Stimulated activated CD4-positive, alpha-beta T cell treated with anti-CD3 and anti-CD28 coated beads, Interleukin-4, amount 100 ng/mL, for 24 hours (primary cell): ENCODE measurements at places on chromosomes 6 and 20.

DNA sequence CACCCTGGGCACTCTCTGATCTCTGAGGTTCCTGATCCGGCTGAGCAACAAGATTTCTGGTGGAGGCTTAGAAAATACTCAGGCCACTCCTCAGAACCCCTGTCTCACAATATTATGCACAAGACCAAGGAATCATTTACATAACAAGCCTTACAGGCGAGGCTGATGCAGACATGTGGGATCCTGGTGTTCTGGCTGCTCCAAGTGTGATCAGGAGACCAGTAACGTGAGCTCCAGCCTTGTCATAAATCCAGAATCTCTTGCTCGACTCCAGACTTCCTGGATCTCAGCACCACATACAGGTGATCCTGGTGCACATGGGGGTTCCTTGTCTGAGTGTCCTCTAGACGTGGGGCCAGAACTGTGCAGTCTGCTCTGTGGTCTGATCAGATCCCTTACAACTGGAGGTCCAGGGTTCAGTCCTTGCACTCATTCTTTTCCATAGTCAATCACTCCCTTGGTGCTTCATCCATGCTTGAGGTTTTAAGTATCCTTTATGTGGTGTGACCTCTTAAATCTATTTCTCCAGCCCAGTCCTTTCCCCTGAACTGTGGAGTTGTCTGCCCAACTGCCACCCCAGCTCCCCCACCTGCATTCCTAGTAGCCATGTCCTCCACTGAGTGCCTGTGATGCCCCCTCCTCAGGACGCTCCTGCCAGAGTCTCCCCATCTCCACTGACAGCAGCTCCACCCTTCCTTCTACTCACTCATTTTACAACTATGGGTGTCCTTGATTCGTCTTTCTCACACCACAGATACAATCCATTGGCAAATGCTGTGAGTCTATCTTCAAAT lies 5.1 kb downstream of the HLA-C start:
- no peak for DNase-seq

DNA sequence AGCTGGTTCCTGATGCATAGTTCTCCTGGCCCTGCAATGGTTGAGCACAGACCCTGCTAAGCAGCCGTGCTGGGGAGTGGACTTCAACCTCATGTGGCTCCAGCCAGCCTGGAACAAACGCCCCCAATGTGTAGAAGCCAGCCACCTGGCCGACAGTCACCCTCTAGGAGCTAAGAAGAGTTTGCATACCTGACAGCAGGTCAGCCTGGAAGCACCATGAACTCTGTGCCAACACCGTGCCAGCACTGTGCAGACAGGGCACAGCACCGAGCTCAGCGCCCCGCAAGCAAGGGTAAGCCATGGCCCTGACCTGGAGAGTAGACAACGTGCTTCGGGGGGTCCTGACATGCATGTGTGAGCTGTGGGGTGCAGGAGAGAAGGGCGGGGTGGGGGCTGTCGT lies 356.3 kb downstream of the ZFAND3 start:
- DNase-seq, result no peak

DNA sequence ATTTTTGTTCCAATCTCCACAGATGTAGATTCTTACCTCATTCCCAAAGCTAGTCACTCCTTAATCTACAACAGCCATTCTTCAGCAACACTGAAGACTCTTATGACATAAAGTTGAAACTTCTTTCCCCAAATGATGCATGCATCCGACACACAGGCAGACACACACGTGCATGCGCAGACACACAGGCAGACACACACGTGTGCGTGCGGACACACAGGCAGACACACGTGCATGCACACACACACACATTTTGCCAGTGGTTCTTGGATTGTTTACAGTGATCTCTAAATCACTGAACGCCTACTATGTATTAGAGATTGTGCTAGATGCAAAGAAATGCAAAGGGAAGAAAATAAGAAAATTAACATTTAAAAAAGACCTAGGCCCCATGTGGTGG lies 9.0 kb upstream of the TRPC4AP start:
- DNase-seq, result no peak

GRCh38 chr6:135796643-135797305 lies 54.7 kb upstream of the PDE7B start:
- DNase-seq, result no peak

DNA sequence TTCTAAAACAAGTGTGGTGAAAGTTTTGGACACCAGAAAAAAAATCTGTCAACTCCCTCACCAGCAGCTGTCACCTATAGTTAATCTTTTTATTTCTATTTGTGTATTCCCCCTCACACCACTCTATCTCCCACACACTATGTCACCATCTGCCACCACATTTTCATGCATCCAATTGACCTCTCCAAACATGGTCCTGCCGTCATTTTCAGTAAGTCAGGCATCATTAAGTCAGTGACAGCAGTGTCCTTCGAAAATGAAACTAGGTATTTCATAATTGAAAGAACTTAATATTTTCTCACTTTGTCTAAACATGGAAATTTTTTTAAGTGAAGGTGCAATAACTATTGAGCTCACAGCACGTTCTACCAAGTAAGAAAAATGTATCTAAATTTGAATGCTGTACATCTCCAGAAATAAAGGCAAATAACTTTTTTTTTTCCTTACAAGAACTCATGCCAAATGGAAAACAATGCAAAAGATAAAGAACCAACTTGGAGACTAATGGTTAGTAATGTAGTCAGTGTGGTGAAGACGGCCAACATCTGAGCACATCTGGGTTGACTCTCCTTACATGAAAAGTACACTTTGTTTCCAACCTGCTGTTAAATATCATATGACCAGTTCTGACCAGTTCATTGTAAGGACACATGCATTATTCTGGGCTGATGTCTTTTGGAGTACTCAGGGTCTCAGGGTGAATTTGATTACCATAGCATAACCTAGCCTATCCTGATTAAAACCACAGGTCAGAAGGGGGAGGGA lies 623.3 kb upstream of the MANEA start:
- no peak for DNase-seq

DNA sequence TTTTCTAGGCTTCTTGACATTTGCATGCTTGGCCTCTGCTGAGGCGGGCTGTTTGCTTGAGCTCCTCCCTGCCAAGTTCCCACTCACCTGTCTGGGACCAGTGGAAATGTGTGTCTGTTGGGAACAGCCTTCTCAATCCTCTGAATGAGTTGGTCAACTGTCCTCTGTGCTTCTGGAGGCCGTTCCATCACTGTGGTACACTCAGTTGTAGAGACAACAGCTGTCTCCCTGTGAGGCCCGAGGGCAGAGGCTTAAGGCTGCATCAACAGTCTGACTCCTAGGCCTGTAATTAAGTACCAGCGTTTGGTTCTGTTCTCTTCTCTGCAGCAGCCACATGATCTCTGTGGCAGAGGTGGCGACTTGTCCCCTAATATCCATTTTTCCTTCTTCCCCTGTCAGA lies 110.9 kb downstream of the CDC5L start:
- DNase-seq, result no peak

- DNase-seq, result no peak
Observed at GRCh38 chr20:34049897-34050695, 56.4 kb downstream of the RALY start.

GRCh38 chr6:24658573-24659560 lies 7.8 kb downstream of the TDP2 start:
- no peak for DNase-seq
